ENCODE measurements at places on chromosomes 2 and 18. TPM values are rescaled to one million over a fixed set of nuclear protein-coding genes. Genes with fewer than 3 reads are reported as not detected.

Gene BBS5
- 10.5 TPM for total RNA-seq

Gene TRIM43B
- total RNA-seq = not detected

Gene MC5R
- total RNA-seq = not detected

Gene GAL3ST2
- total RNA-seq = 2.2 TPM

Gene METTL21A
- 25.1 TPM for total RNA-seq

Gene REG3A
- not detected for total RNA-seq

Gene SPDYA
- 0.49 TPM for total RNA-seq
